ENCODE measurements at places on chromosomes 3 and 15.

DNA sequence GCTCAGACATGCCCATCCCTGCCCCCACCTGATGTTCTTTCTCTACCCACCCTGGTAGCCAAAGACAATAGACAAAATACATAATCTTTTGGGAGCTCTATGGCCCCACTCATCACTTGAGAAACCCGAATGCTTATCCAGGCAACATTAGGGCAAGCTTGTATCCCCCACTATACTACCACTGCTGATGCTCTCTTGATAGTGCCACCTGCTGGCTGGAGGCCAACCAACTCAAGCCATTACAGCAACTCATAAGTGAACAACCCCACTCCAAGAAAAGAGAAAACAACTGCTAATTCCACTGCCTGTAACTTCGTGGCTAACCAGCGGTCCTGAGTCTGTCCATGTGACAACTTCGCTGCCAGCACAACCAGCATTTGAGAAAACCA is 342.5 kb upstream of the TGFBR2 start:
- no peak for DNase-seq

DNA sequence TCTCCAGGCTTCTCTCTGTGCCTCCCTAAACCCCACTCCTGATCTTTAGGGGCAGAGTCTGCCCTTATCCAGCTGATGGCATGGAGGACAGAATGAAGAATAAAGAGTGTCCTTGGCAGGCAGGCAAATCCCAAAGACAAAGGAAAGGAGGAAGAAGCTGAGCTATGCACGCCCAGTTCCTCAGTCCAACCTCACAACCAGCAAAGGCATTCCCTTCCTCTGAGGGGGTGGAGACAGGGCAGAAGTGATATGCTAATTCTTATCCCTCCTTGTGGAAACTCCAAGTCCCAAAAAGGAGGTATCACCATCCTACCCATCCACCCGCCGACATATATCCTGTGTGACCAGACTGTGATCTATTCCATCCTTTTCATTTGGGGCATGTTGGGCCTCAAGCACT is 10.5 kb upstream of the CCDC54 start:
- DNase-seq, result no peak

DNA sequence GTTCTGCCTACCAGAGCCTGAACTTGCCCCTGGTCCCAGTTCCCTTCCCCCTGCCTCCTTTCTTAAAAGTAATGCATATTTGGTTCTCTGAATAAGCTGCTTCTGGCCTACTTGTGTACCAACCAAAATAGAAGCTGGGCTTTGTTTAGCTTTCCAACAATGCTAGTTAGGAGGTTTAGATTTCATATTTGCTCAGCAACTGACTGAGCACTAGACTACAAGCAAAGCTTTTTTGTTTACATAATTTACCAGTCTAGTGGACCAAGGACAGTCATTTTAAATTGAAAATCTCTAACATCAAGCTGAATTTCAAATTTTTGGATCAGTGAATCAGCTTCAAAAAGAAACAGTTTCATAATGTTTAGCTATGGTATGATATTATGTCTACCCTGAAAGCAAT is 331.2 kb downstream of the ULK4 start:
- no peak for DNase-seq

GRCh38 chr3:142645236-142645793 is 49.1 kb downstream of the PLS1 start:
- no peak for DNase-seq

GRCh38 chr3:42222942-42223693 is 42.9 kb downstream of the CCK start:
- no peak for DNase-seq

- DNase-seq, result no peak
Measured at GRCh38 chr15:99279827-99280226, 28.5 kb downstream of the LRRC28 start.

GRCh38 chr3:195259154-195259474 is 11.8 kb downstream of the XXYLT1 start:
- DNase-seq, result no peak
